AML-193 (cell line): ENCODE measurements at places on chromosomes 12 and 14.
A peak's percentile ranks its signal among the peaks of the same experiment; 100 is the strongest.

DNA sequence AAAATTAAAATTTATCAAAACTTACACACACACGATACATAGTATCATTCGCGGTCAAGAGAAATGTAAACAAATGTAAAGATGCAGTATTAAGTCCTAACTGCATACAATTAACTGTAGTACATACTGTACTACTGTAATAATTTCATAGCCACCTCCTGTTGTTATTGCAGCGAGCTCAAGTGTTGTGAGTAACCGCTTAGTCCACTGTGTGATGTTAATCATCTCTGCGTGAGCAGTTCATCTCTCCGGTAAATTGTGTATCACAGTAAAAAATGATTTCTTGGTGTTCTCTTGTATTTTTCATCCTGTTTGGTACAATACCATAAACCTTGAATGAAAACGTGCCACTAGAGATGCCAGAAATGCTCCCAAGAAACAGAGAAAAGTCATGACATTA lies 6.5 kb downstream of the EPS8 start:
- DNase-seq, result no peak

DNA sequence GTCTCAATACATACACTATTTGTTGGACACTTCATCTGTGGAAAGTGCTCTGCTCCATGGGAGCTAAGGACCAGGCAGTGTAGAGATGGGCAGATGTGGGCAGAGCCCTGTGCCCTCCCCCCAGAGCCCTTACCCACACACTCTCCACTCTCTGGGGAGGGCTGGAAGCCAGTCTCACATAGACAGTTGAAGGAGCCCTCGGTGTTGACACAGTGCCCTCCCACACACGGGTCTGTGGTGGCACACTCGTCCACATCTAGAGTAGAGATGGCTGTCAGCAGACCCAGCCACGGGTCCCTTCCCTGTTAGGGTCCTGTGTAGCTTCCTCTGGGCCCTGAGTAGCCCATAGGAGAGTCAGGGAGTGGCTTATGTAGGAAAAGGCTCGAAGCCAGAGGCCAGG lies 14.3 kb downstream of the ISCA2 start:
- no peak for DNase-seq

GRCh38 chr12:22266101-22266500 lies 68.4 kb downstream of the ST8SIA1 start:
- no peak for DNase-seq

DNA sequence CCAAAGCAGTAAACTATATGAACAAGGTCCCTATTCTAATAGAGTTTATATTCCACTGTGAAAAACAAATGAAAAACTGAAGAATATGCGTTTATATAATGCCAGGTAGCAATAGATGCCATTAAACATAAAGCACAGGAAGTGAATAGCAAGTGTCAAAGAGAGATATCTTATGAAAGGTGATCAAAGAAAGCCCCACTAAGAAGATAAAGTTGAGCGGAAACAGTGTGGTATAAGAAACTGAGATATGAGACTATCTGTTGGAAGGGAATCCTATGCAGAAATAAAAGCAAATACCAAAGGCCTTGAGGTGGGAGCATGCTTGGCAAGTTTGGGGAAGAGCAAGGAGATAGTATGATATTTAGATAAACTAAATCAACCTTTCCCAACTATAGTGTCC lies 123.1 kb upstream of the FAR2 start:
- no peak for DNase-seq

DNA sequence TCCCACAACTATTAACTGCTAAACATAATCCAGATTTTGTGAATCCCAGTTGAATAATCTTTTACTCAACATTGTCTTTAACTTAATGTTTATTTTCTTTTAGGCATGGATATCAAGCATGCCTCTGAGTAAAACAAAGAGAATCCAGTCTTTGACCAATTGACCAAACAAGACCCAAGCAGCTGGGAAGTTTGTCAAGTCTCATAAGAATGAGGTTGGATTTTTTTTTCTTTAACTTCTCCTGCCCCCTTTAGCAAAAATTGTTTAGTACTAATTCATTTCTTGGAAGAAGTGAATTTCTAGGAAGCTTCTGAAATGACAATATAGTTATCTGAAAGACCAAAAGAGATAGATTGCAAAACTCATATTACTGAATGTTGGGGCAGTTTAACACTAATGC lies 89.9 kb downstream of the OTOGL start:
- DNase-seq, result no peak

DNA sequence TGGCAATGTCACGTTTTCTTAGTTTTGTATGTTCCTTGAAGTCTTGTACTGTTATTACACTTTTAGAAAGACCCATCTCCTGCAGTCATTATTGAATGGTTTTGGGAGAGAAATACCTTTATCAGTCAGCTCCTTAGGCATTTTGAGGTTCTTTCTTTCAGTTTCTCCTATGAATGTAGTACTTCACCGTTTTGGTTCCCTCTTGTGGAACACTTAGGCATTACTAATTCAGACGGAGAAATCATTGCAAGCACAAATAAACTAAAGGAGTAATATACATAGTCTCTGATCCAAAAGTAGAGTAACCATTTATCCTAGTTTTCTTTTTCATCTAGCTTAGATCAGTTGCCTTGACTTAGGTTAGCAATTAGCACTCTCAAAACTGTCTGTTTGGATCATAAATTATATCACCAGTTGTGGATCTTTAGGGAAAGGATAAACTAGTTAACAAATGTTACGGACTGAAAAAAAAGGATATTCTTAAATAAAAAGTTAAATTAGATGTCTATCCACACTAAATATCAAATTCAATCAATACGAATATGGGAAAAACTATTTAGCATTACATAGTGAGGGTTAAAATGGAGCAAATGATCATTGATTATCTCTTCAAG lies 1538.3 kb upstream of the SEL1L start:
- DNase-seq, result peak; percentile 70

DNA sequence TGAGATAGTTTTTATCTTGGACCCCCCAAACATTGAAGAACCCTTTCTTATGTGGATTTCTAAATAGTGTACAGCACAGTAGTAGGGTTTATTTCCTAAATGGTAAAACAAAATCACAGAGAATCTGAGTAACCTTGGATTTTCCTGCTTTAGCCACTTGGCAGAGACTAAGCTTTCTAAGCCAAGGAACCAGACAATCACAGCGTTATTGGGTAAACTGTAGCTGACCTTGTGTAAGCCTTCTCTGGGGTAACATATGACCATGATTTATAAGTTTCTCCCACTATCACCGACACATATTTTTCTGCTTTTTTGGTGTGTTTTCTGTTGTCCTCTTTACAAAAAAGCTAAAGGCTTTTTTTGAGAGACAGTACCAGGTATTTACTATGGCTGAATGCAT lies 136.3 kb upstream of the PZP start:
- no peak for DNase-seq

GRCh38 chr12:121232977-121233627 lies 23.2 kb downstream of the P2RX4 start:
- DNase-seq, result no peak

- DNase-seq, result no peak
Observed at GRCh38 chr14:75549169-75549568, 26.9 kb downstream of the BATF start.
